ENCODE measurements at places on chromosomes 2 and 18.
A peak's percentile ranks its signal among the peaks of the same experiment; 100 is the strongest.

DNA sequence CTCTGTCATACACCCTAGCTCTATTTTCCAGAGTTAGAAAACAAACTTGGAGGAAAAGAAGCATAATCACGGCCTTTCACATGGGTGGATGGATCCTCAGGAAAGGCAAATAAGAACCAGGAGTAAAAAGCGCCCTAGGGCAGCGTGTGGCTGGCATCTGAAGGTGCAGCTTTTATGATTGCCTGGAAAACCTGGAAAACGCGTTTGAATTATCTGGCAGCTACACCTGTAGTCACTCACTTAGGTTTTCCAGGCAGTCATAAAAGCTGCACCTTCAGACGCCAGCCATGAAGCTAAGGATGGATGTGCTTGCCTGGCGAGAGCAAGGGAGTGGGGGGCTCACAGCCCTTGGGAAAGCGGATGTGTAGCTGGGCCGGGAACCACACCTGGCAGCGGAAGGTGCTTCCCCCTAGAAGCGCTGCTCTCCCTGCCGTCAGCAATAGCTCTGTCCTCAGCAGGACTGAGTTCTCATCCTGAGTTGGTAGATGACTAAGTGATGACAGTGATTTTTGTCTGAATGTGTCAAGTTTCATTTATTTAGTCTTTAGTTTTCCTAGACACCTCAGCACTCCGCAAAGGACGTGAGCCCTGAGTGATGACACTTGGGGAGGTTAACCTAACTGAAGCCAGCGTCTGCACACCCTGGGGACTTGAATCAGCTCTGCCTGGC is 82.0 kb downstream of the DCDC2C start:
- no peak for DNase-seq

DNA sequence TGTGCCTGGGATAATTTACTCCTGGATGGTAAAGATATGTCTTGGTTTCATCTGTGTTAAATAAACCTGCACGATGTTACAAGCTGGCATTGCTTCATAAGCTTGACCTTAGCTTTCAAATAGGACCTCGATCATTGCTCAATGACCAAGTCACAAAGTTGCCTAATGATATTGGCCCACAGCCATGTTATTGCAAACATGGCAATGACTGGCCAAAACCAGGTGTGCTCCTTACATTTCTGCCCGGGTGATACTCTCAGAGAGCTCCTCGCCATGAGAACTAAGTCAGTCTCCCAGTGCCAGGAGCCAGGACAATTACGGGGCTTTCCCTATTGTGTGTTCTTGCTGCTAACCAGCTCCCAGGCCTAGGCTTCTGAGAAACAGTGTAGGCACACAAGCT is 72.5 kb upstream of the CYP1B1 start:
- no peak for DNase-seq

DNA sequence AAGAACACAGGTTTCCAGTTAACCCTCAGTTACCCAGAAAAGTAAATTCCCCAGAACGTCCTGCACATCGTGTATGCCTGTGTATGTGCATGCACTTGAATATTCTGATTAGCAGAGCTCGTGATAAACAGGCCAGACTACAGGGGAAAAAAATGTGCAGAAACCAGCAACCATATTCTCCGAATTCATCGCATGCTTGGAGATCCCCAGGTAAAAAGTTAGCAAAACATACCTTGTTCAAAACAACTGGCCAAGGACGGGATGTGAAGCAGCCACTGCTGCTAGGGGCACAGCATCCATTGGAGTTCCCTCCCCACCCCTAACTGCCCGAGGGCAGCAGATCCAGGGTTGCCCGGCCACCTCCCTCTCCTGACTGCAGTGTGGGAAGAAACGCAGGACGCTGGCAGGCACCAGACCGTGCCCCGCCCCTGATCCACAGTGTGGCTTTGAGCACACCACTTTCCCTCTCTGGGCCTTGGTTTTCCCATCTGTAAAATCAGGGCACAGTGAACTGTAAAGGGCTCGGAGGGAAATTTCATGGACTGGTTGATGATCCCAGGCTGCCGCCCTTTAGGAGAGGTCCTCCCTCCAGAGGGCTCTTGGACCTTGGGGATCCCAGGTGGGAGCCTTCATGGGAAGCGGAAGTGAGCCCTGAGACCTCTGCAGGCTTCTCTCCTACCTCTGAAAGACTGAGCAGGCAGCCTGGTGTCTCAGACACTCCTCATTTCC is 11.9 kb upstream of the ARID5A start:
- DNase-seq = no peak

- DNase-seq = no peak
These were observed 75.8 kb downstream of the DGKD start for GRCh38 chr2:233430081-233430480.

DNA sequence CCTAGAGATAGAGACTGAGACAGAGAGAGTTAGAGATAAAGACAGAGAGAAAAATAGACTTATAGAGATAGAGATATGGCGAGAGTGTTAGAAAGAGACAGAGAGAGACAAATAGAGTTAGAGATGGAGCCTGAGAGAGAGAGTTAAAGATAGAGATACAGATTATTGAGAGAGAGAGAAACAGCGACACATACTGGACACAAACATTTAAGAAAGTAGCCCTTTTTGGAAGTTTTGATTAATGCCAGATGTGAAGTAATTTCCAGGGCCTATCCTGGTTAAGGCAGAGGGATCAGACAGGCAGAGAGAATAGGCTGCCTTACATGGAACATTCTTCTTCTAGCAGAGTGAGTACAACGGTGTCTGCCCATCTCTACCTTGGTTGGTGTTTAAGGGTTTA is 311.6 kb upstream of the CDH7 start:
- no peak for DNase-seq

DNA sequence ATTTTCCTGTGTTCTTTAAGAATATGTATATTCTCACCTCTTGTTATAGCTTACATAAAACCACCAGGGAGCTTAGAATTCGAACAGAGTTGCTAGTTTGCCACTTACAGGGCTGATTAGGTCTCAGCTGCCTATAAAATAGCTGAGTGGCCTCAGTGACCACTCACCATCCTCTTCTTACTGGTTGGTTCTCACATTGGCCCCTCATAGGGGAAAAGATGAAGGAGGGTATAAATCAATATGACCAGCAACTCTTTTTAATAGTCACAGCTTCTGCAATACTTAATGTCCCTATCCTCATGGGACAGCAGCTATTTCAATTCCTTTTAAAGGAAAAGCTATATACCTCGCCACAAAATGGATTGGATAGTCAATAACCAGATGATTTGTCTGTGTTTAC is 199.4 kb upstream of the CDH20 start:
- DNase-seq = no peak

GRCh38 chr2:20434588-20435294 is 12.1 kb upstream of the RHOB start:
- DNase-seq = no peak

GRCh38 chr18:4017480-4017879 is 437.6 kb downstream of the DLGAP1 start:
- no peak for DNase-seq

DNA sequence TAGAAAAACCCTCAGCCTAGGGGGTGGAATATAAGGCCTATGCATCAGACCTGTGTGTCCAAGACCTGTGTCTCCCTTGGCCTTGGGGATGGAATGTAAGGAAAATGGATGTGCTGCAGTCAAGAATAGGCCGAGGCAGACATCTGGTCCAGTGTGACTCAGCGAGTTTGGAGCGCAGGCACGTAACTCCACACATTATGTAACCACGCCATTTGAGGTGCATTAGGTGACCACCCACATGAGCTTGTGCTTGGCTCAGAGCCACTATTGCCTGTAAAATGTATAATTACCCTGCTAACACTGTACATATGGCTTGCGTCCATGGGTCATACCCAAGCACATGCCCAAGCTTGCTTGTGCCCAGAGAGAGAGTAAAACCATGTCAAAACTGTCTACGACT is 580.9 kb upstream of the HNMT start:
- DNase-seq = peak; percentile 47

DNA sequence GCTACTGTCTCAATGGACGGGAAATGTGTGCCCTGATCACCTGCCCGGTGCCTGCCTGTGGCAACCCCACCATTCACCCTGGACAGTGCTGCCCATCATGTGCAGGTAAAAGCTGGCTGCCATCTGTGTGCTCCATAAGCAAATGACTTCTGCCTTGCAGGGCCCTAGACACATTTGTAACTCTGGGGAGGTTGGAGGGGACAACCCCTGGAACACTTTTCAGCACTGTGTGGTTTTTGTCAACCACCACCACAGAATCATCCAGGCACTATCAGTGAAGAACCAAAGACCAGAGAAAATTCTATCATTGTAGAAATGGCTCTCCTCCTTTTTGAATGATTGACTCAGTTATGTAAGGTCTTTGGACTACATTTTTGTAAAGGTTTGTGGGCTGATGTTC is 84.3 kb downstream of the FEZ2 start:
- DNase-seq = no peak

- DNase-seq = no peak
These were observed 34.2 kb downstream of the B4GALT6 start for GRCh38 chr18:31649978-31650719.

DNA sequence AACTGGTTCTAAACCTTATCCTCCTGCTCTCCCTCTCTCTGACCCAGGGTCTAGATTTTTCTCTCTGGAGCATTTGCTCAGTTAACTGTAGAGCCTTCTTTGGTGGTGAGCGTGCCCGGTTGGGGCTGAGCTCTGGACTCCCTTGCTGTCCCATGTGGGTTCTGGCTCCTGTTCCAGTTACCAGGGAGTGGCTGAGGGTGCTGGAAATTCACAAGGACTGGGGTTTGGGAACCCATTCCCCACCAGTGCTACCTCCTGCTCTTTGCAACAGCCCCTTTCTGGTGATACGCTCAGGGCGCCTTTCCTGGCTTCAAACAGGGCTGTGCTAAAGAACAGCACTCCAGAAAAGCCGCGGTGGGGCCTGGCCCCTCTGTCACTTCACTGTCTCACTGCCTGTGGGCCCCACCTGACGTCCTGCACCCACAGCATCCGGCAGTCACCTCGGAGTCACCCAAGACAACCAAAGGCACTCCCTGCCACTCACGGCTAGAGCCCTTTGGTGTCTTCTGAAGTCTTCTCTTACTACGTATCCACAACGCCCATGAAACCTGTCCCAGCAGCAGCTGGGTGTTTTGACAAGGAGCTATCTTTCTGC is 41.3 kb downstream of the CAPN13 start:
- peak; percentile 56 for DNase-seq

DNA sequence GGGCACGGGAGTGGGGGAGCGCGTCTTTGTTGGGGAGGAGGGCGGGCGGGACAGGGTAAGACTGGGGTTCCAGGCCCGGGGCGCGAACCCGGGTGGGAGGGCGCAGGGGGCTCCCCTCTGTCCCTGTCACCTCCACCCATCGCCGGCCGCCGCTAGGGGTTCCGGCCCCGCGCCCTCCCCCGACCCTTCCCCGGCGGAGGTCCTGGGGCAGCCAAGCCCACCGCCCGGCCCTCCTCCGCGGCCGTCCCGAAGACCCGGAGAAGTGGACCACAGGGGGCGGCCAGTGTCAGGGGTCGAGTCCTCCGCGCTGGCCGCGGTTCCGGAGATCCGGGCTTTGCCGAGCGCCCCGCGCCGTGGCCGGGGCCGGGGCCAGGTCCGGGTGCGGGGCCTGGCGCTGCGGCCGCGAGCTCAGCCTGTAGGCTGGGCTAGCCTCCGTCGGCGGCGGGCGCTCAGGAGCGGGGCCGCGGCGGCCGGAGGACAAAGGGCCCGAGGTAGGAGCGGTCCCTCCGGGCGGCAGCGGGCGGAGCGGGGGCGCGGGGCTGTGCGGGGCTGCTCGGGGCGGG is 16.6 kb upstream of the E2F6 start:
- DNase-seq = no peak

- DNase-seq = no peak
These were observed 46.7 kb downstream of the MBOAT2 start for GRCh38 chr2:8956774-8957173.

- no peak for DNase-seq
These were observed 14.1 kb upstream of the EIF2AK3 start for GRCh38 chr2:88641330-88641729.

DNA sequence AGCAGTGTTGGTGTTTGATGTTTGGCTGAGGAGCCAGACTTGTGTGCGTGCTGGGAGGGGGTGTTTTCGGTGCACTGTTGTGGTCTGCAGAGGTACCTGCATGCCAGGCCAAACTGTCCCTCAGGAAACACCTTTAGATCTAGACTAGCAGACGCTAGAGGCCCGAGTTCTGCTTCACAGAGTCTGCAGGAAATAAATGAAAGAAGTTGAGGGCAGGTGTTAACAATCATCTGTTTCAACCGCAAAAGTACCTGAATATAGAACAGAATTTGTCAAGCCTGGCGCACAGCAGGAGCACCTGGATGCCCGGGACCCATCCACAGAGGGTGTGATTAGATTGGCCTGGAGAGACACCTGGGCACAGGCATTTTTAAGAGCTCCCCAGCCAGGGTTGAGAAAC is 40.5 kb upstream of the REL start:
- DNase-seq = no peak

DNA sequence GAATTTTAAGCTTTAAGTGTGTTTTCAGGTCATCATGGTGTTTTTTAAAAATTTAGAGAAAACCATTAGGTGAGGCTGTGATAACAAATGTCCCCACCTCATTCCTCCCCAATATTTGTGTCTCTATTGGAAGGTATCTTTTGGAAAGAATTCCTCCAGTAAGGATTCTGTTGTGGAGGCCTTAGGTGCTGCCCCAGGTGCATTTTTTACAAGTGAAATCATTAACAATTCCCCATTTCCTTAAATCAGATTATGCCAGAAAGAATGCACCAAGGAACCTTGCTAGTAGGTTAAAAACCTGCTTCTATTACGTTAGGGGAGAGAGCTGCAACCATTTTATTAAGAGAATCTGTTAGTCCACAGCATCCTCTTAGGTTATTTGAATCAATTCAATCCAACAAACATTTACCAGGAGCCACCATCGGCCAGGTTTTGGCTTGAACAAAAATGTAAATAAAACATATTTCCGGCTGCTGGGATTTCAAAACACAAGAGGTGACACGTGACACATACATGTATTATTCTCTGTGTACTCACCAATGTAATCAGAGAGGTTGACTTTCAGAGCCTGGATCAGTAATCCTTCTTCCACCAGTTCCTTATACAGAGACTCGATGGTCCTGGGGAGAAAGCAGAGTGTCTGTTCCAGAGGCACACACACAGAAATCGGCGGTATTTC is 112.5 kb upstream of the ASB18 start:
- no peak for DNase-seq

DNA sequence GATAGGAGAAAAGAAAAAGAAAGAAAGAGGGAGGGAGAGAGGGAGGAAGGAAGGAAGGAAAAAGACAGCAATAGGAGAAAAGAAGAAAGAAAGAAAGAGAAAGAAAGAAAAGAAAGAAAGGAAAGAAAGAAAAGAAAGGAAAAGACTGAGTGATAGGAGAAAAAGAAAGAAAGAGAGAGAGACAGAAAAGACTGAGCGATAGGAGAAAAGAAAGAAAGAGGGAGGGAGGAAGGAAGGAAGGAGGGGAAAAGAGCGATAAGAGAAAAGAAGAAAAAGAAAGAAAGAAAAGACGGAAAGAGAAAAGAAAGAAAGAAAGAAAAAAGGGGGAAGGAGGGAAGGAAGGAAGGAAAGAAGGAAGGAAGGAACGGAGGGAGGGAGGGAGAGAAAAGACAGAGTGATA is 216.7 kb downstream of the DOK6 start:
- DNase-seq = no peak

All from DND-41 (cell line).